ENCODE measurements at places on chromosomes 1 and 21. TPM values are rescaled to one million over a fixed set of nuclear protein-coding genes. Genes with fewer than 3 reads are reported as not detected.

DNA sequence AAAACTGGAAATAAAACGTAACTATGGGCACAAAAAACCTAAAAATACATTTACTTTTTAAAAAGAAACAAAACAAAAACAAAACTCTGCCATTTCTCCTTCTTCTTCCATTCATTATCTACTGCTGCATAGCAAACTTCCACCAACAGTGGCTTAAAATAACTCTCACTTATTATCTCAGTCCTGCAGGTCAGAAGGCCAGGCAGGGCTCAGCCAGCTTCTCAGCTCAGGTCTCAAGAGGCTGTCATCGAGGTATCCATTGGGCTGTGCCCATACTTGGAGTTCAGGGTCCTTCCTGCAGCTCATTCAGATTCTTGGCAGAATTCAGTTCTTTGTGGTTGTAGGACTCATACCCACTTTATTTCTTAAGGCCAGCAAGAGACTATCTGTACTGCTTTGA is 352.7 kb upstream of the PLD5 start:
- no peak for ATAC-seq

GRCh38 chr1:216521477-216521876 is 98.2 kb upstream of the USH2A start:
- no peak for ATAC-seq

GRCh38 chr1:155940482-155940992 is 901 bp upstream of the RXFP4 start:
- ATAC-seq, result peak; percentile 61

DNA sequence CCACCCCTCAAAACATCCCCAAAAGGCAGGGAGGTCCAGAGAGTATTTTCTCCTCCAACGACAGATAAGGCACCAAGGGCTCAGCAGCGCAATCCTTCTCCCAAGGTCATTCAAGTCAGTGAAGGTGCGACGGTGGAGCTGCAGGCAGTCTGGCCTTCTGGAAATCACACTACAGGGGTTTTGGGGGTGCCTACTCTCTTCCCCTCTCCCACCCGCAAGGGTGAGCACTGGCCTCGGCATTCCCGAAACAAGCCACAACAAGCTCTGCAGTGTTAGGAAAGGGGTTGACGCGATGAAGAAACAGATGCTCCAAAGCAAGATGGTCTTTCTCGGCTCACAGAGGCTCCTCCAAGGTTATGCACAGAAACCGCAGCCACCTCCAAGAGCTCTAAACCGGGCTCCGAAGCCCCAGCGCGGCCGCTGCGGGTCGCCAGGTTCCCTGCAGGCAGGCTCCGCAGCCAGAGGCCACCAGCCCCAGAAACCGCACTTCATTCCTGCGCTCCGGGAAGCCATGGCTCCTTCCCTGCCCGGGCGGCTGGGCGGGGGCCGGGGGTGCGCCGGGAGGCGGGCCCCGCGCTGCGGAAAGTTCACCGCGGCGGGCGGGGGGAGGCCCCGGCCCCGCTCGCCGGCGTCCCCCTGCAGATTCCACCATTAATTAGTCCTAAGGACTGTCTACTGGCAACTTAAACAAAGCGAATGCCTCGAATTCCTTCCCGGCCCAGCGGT is 1.1 kb downstream of the LUZP1 start:
- ATAC-seq, result peak; percentile 43

EXO5 gene
- total RNA-seq, result 6.6 TPM

Measured in activated T-helper 17 cell treated with anti-CD3 and anti-CD28 coated beads, Interleukin-2, amount 50 U/mL, for 72 hours (primary cell).